ENCODE measurements at places on chromosomes 7 and 10. TPM values are rescaled to one million over a fixed set of nuclear protein-coding genes. Genes with fewer than 3 reads are reported as not detected.

Gene ZNF425
- total RNA-seq, result 5.1 TPM

Gene NUTM2E
- 0.78 TPM for total RNA-seq

Gene FAM24B
- total RNA-seq, result 3.9 TPM

Gene NEURL1
- total RNA-seq, result 25.1 TPM

Gene CALML3
- not detected for total RNA-seq

Gene SIRT1
- total RNA-seq, result 43.7 TPM

Gene RPEL1
- total RNA-seq, result 0.16 TPM

Gene HOXA11
- not detected for total RNA-seq

Gene OR13A1
- not detected for total RNA-seq

DNA sequence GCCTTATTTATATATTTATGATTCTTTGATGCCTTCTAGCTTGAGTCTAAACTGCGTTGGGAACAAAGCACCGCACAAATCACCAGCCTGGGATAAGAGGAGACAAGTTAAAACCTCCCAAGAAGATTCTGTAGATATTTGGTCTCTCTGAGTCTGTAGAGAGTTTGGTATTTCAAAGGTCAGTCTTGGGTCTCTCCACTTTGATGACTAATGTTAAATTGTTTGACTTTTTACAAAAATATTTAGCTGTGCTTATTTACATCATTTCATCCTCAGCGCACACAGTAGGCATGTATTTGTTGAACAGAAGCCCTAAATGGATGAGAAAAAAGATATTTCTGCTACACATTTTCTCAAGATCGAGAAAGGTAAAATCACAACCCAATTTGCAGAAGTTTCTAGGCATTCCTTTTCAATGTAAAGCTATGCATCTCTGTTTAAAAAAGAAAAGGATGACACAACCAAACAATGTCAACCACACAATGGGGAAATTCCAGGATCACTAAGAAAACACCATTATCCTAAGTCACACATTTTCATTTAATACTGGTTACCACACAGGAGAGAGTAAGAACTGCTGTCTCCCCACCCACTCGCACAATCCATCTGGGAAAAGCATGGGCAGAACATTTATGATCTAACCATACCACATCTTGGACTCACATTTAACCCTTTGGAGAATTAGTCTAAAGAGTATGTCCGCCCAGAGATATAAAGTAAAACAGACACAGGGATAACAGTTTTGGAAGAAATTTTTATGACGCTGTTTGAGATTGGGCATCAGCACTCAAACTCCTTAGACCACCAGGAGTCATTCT lies 4.4 kb downstream of the CDK6 start:
- no peak for DNase-seq

DNA sequence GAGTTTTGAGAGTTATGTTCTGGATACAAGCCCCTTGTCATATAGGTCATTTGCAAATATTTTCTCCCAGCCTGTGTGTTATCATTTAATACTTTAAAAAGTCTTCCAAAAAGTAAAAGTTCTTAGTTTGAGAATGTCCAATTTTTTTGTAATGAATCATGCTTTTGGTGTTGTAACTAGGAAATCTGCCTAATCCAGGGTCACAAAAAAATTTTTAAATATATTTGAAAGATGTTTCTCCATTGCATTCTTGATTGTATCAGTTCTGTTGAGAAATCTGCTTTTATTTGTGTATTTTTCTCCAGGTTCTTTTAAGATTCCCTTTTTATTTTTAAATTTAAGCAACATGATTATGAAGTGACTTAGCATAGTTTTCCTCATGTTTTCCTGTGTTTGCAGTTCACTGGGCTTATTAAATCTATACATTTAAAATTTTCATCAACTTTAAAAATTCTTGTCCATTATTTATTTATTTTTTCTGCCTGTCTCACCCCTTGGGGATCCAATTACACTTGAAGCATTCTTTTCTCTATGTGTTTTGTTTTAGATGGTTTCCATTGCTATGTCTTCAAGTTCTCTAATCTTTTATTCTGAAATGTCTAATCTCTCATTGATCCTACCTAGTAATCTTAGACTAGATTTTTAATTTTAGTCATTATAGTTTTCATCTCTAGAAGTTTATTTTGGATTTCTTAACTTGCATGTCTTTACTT lies 47.0 kb downstream of the CCDC71L start:
- DNase-seq, result no peak

DNA sequence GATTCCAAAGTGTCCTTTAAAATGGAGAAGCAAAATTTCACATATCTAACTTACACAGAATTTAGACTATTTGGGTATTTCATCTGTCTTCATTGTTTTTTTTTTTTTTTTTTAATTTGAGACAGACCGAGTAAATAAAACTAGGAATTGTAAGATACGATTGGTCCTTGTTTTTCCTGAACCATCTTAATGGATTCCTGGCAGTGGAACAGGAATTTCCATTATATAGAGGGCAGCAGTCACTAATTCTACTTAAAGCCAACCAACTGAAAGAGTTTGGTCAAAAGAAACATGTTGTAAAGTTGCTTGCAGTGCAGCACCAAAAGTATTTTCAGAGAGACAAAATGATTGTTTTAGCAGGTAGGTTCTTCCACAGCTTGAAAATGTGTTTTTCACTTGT lies 72.5 kb upstream of the HGF start:
- no peak for DNase-seq

All from occipital lobe (tissue), 3 donors.